Stimulated activated CD8-positive, alpha-beta memory T cell treated with anti-CD3 and anti-CD28 coated beads, Interleukin-4, amount 100 ng/mL, for 1 hour (primary cell): ENCODE measurements at places on chromosomes 7 and 10.

DNA sequence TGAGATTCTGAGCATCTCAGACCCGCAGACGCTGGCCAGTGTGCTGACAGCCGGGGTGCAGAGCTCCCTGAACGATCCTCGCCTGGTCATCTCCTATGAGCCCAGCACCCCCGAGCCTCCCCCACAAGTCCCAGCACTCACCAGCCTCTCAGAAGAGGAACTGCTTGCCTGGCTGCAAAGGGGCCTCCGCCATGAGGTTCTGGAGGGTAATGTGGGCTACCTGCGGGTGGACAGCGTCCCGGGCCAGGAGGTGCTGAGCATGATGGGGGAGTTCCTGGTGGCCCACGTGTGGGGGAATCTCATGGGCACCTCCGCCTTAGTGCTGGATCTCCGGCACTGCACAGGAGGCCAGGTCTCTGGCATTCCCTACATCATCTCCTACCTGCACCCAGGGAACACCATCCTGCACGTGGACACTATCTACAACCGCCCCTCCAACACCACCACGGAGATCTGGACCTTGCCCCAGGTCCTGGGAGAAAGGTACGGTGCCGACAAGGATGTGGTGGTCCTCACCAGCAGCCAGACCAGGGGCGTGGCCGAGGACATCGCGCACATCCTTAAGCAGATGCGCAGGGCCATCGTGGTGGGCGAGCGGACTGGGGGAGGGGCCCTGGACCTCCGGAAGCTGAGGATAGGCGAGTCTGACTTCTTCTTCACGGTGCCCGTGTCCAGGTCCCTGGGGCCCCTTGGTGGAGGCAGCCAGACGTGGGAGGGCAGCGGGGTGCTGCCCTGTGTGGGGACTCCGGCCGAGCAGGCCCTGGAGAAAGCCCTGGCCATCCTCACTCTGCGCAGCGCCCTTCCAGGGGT, 703 bp downstream of the RBP3 start:
- no peak for DNase-seq

DNA sequence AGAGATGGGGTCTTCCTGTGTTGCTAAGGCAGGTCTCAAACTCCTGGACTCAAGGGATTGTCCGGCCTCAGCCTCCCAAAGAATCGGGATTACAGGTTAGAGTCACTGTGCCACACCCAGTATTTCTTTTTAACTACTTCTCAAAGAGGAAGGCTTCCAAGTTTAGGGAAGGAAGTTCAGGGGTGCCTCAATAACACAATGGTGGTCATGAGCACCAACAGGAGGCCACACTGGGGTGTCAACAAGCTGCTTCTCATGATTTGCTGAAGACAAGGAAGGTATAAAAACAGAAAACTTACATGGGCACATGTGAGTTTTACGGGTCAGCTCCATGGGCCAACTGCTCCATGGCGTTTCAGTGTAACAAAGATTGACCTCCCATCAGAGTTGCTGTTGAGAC, 160.5 kb downstream of the TNS3 start:
- DNase-seq: no peak

DNA sequence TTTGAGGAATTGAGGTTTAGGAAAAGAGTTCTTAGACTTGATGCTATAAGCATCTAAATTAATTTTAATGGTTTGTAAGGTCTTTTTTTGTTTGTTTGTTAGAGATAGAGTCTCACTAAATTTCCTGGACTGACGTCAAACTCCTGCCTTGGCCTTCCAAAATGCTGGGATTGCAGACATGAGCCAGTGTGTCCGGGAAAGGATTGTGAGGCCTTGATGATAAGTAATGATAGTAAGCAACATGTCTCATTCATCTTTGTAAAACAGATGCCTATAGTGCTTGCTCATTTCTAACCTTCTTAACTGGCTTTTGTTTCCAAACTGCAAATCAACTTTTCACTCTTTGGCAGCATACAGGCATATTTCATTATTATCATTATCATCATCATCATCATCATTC, 176.0 kb upstream of the KCND2 start:
- DNase-seq: no peak

GRCh38 chr10:75410132-75411005, 8.8 kb upstream of the ZNF503 start:
- no peak for DNase-seq

DNA sequence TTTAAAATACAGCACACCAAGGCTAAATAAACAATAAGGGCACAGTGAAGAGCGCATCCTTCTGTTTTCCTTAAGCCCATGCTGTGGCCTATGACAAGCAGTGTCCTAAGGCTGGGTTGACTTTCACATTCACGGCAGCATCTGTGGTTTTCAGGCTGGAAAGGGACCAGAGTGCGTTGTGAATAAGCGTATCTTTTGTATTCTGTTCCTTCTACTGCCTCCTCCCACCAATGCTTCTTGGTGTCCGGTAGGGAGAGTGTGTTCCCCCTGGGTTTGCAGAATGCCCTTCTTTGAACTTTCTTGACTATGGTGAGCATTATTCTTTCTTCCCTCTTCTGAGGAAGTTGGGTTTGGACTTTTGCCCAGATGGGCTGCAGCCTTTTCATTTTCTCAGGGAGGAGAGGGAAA, 73.6 kb downstream of the ABCA13 start:
- no peak for DNase-seq

DNA sequence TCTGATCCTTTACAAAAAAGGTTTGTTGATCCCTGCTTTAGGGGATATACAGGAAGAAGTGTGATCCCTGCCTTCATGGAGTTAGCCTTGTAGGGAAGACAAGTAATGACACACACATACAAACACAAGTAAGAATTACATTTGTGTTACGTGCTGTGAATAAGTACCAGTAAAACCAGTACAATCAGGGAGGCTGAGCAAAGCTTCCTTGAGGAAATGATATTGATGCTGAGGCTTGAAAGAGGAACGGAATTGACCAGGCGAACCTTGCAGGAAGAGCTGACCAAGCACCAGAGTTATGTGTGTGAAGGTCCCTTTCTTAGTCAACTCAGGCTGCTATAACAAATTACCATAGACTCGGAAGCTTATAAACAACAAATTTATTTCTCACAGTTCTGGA, 83.6 kb upstream of the CACUL1 start:
- DNase-seq: no peak

- no peak for DNase-seq
Observed at GRCh38 chr10:129524936-129525335, 57.9 kb downstream of the MGMT start.

DNA sequence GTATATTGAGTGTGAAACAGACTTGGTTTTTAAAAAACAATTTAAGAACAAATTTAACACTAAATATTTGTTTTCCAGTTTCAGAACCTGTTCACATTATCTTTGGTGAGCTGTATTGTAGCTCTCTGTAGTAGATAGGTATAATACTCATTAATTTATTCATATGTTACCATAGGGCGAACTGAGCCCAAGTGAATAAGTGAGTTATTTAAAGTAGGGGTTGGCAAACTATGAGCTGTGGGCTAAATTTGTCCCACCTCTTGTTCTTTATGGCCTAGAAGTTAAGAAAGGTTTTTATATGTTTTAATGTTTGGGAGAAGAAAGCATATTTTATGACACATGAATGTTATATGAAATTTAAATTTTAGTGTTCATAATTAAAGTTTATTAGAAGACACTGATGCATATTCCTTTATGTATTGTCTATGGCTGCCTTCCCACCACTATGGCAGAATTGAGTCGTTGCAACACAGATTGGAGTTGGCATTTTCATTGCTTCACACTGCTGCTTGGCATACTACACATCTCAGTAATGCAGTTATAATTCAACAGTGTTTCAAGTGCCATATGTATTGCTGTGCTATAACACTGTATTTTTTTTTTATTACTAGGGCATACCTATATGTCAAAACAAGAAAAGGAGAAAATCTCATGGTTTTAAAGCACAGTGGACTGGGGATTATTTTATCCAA, 146.5 kb downstream of the ADK start:
- DNase-seq: no peak

- no peak for DNase-seq
Observed at GRCh38 chr7:129556607-129557133, 54.3 kb downstream of the SMKR1 start.

- no peak for DNase-seq
Observed at GRCh38 chr10:30873411-30873810, 158.3 kb downstream of the ZNF438 start.

GRCh38 chr7:7790041-7790741, 71.8 kb upstream of the RPA3 start:
- DNase-seq: no peak

DNA sequence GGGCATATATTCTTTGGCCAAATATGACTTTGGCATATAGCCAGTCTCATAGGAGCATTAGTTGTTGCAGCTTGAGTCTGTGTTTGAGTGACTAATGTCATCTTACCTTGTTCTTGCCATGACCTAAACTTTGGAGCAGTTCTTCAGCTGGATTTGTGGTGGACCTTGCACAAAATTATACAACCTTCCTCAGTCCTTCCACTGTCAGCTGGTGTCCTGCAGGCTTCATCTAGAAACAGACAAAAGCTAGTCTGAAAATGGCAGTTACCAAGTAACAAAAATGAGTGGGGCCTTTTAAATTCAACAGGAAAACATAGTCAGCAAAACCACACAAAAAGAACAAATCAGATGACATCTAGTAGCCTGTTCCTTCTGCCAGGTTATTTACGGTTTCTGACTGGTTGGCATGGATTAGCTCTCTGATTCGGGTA, 59.5 kb upstream of the HECTD2 start:
- DNase-seq: no peak

GRCh38 chr10:89256340-89256739, 4.8 kb upstream of the LIPA start:
- DNase-seq: no peak

GRCh38 chr10:48926764-48927540, 12.7 kb downstream of the LRRC18 start:
- no peak for DNase-seq

DNA sequence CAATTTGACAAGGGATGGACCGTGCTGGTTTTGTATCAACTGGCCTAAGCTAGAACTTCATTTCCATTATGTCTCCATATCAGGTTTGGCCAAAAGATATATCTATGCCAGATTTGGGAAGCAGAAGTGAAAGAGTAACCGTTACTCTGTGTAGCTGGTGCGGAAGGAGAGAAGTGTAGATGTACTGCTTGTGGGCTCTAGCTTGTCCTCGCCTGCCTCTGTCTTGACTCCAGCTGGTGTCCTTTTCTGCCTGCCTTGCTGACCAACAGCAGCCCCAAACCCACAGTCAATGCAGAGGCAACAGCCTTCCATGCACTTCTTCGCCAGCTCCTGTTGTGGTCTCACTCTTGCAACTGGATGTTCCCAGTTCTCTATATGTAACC, 128.5 kb downstream of the KIF20B start:
- no peak for DNase-seq

DNA sequence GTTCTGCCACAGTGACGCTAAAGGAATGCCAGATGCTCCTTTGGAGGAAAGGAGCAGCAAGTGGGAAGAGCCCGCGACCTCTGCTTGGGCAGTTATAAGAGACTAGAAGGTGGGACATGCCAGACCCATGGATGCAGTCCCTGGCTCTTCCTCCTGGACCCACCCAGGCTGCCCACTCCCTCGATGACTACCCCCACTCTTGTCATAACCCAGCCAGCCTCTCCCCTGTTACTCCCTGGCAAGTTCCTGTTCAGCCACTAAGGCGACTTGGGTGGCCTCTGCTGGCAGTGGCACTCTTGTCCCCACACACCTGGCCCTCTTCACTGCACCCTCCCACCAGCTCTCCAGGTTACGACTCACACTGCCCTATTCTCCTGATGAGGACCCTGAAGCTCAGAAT, 33.5 kb downstream of the COL13A1 start:
- no peak for DNase-seq

- no peak for DNase-seq
Observed at GRCh38 chr10:117568334-117568733, 25.8 kb downstream of the EMX2 start.

- no peak for DNase-seq
Observed at GRCh38 chr10:37760817-37761216, 96.6 kb downstream of the ZNF248 start.

DNA sequence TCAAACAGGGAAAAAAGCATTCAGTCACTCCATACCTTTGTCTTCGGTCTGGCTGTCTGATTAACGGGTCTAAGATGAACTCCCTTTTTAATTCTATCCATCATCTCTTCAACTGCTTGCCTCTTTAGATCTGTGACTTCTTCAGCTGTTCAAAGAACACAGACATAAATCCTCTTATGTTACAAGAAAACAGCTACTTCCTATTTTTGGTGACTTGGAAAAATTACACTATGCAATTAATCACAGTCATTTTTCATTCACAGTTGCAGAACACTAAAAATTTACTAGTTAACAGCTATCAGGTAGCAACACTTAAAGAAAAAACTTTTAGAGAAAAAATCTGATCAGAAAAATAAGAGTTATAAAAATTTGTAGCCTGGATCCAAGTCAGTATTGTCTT, 66.0 kb downstream of the ENO4 start:
- no peak for DNase-seq

DNA sequence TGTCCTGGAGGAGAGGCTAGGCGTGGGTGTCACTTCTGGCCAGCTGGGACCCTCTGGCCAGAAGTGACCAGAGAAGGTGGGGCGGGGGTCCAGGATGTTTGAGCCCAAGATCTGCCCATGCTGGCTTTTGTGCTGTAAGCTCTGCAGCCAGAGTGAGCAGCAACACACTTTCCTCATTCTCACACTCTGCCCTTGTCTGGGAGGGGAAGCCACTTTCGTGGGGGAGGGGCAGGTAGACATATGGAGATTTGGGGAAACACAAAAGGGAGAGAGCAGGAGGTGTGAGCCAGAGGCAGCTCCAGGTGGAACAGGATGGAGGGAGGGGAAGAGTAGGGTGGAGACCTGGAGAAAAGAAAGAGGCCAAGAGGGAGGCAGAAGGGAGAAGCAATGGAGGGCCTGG, 31.5 kb upstream of the ADCYAP1R1 start:
- DNase-seq: no peak

DNA sequence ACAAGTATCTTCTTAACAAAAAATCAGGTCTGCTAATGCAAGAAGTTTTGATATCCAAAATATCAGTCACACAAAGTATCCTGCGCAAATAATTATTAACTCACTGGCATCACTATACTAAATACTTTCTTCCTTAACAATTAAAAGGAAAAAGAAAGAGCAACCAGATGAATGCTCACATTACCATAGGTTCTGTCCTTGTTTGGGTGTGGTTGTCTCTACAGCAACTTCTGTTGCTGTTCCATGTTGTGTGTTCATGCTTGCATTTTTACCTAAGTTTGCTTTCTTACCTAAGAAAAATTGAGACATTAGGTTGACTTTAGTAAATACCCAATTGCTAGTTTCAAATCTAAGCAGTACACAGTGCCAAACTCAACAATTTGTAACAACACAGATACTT, 32.5 kb downstream of the FZD9 start:
- DNase-seq: no peak

DNA sequence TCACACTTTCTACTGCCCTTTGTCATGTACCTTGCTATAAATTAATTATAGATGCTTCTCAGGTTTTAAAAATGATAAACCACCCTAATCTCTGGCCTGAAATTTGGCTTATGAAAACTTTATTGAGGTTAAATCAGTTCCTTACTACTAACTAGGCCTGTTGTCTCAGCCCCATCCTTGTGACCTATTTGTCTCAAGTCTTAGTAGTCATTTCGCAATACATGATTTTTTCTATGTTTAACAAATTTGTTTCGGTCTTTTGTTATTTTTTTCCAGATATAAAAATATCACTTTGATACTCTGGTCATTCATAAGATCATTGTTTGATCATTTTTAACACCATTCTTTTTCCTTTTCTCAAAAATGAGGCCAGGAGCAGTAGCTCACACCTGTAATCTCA, 411.6 kb downstream of the GFRA1 start:
- DNase-seq: no peak
